ENCODE measurements at places on chromosomes 12 and 14.
A peak's percentile ranks its signal among the peaks of the same experiment; 100 is the strongest.

- peak; percentile 56 for DNase-seq
Observed at GRCh38 chr12:46303039-46303666, 34.3 kb upstream of the SLC38A1 start.

GRCh38 chr12:93567174-93567573 is 5.3 kb upstream of the SOCS2 start:
- no peak for DNase-seq

DNA sequence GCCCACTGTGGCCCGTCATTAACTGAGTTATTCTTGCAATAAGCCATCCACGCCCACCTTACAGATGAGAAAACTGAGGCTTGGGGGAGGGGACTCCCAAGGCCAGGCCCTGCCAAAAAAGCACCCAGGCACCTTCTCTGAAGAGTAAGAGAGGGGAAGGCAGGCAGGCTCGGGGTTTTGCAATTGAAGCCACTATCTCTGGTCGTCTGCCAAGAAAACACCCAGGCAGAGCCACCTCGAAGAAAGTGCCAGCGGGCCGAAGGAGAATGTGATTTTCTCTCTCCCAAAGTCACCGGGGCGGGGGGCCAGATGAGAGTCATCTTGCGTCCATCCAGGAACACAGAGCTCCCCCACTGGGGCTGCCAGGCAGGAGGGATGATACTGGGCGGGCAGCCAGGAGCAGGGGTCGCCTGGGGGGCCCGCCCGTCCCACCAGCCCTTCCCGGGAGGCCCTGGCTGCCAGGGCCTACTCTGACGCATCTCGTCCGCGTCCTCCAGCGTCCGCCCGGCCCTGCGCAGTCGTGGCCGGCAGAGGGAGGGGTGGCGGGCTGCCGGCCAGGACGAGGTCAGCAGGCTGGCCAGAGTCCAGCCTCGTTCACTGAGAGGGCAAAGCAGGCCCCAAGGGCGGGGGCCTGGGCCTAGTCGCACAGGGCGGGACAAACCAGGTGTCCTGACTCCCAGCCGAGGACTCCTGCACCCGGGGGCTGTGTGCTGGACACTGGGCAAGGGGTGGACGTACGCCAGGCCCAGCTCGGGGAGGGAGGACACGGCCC is 74.3 kb downstream of the RFLNA start:
- DNase-seq = no peak

- DNase-seq = no peak
Observed at GRCh38 chr12:95096378-95096777, 23.0 kb upstream of the NR2C1 start.

GRCh38 chr14:34181338-34181737 is 230.5 kb upstream of the EGLN3 start:
- no peak for DNase-seq

- DNase-seq = no peak
Observed at GRCh38 chr14:80535171-80535570, 323.9 kb upstream of the DIO2 start.

DNA sequence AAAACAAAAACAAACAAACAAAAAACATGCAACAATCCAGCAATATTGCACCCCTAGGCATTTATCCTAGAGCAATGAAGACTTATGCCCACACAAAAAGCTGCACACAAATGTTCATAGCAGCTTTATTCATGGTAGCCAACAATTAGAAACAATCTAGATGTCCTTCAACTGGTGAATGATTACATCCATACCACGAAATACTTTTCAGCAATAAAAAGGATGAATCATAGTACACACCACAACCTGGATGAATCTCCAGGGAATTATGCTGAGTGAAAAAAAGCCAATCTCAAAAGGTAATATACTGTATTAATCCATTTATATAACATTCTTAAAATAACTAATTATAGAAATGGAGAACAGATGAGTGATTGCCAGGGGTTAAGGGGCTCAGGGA is 14.5 kb upstream of the GPR162 start:
- no peak for DNase-seq

- no peak for DNase-seq
Observed at GRCh38 chr14:89564989-89565388, 148.0 kb upstream of the FOXN3 start.

DNA sequence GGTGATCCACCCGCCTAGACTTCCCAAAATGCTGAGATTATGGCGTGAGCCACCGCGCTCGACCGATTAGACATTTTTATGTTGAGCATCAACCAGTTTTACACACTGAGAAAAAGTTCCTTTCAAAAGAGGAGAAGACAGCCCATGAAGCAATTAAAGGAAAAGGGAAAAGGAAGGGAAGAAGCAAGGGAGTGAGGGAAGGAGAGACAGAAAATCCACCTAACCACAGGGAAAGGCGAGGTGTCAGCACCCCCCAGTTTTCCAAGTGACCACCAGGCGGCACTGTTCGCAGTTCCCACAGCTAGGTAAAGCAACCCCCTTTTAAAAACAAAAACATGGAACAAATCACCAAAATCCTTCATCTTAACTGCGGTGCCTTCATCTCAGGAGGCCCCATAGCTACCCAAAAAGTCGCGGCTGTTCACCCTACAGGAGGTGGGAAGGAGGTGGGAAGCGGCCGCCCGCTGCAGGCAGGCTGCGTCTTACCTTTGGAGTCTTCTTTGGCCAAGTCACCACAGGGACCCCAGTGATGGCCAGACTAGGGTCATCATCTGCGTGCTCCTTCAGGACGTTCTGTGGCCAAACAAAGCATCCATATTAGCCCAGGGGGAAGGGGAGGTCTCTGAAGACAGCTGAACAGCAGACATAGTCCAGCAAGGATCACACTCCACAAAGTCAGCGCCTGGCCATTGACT is 86.6 kb downstream of the KDM2B start:
- DNase-seq = peak; percentile 74

DNA sequence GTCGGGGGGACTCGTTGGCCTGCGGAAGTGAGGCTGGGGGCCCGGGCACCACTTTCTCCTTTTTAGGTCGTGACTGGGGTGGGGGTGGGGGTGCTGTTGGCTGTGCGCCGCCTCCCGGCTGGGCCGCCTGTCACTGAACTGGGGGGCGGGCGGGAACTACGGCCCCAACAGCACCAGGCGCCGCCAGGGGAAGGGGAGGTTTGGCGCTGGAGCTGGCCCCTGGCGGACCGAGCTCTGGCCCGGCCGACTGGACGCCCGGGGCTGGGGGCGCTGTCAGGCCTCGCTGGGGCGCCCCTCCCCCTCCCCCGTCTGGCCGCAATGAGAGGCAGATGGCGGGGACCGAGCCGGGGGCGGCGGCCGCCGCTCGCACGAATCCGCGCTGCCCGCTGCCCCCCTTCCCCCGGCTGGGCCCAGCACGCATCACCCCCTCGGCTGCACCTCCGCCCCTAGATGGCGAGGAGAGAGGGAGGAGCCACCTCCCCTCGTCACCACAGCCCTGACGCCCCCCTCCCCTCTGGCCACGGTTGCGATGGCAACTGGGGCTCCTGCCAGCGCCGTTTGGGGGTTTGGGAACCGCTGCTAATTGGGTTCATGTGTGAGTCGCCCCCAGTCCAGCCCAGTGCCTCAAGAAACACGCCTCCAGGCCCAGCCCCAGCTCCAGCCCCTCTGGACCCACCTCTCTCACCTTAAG is 723 bp downstream of the NFATC4 start:
- peak; percentile 54 for DNase-seq

- no peak for DNase-seq
Observed at GRCh38 chr12:67116134-67116533, 153.0 kb upstream of the CAND1 start.

- peak; percentile 11 for DNase-seq
Observed at GRCh38 chr12:15584366-15585041, 204.7 kb downstream of the EPS8 start.

- DNase-seq = peak; percentile 47
Observed at GRCh38 chr14:33839193-33840076, 111.4 kb downstream of the EGLN3 start.

DNA sequence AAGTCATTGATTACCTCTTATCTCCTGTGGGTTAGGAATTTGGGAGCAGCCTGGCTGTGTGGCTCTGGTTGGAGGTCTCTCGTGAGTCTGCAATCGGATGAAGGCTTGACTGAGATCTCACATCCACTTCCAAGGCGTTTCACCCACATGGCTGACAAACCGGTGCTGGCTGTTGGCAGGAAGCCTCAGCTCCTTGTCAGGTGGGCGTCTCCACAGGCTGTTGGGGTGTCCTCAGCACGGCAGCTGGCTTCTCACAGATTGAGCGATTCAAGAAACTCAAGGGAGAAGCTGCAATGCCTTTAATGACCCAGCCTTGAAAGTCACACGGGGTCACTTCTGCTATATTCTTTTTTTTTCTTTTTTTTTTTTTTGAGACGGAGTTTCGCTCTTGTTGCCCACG is 28.6 kb upstream of the CORO1C start:
- DNase-seq = no peak

DNA sequence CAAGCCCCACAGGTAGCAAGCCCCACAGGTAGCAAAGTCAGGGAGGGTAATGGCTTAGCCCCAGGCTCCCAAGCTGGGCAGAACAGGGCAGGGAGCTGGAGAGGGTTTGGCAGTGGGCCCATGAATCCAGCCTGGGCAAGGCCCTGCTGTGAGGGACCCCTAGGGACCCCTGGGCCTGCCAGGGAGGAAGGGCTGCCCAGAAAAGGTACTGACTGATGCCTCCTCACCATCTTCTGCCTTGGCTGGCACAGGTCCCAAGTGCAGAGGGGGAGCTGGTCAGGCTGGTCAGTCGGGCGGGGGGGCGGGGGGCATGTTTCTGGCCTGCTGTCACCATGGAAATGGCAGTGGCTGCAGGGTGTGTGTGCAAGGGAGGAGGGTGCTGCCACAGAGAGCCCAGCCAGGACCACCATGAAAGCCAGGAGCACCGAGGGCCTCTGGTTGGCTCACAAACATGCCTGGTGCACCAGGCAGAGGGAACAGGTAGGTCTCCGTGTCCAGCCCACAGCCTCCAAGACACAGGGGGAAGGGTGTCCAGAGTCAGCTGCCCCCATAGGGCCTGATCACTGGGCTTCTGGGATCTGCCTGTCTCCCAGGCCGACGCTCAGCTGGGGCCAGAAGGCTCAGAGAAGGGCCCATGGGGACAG is 1.5 kb upstream of the CRIP2 start:
- no peak for DNase-seq
